Activated naive CD4-positive, alpha-beta T cell treated with Interleukin-2 at 50 U/mL for 16 hours (primary cell): ENCODE measurements at places on chromosomes 5 and 9.

DNA sequence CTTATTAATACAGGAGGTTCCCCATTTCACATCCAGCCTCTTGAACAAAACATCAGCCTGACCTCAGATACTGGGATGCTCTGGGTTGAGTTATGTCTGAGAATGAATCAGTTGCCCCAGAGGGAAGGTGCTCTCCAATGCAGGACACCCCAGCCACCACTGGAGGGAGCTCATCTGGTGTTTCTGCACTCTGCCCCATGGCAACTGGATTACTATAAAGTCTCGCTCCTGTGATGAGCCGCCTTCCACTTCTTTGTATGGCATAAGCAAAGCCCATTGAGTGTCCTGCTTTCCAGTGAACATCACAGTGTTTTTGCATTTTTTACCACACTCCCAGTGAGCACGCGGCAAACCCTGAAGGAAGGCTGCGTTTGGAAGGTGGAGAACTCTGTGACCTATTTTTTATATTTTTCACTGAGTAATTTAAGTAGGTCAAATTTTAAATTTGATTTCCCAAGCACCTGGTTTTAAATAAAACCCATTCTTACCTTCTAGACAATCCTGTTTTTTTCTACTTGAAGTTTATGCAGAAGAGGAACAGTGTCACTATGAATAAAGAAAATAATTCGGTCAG lies 176.9 kb upstream of the WWC1 start:
- peak; percentile 34 for DNase-seq

DNA sequence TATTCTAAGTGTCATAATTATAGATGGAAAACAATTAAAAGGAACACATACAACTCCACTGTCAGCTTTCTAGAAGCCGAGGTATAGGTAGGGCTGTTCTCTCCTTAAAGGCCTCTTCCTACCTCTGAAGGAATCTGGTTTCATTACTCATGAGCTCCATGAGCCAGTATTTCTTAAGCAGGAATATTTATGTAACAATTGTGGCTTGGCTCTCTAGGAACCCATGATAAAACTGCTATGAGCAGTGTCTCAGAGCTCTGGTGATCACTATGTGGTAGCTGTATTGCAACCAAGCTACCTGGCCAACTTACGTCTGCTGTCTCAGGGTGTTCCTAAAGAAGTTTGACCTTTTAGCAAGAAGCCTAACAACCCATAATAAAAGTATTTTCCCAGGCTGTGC lies 157.7 kb downstream of the CEP120 start:
- no peak for DNase-seq

DNA sequence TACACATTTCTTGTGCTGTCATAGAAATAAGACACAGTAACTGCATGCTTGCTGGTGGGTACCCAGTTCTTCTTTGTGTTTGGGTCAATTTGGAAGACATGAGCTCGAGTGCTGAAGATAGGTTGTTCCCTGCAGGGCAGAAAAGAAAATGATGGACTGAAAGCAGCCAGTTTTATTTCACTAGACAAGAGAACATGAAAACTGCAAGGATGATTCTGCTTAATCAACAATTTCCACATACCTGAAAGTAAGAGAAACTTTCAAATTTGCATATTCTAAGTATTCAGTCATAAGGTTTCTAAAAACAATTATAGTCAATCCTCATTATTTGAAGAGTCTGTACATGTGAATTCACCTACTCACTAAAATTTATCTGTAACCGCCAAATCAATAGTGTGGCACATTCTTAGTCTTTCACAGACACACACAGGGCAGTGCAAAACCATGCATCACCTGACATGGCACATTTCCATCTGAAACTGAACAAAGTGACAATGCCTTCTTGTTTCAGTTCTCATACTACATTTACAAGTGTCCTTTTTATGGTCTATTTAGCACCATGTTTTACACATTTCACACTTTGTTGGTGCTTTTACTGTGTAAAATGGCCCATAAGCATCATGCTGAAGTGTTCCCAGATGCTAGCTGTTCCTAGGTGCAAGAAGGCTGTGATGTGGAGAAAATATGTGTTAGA lies 56.9 kb downstream of the HOMER1 start:
- DNase-seq, result no peak

DNA sequence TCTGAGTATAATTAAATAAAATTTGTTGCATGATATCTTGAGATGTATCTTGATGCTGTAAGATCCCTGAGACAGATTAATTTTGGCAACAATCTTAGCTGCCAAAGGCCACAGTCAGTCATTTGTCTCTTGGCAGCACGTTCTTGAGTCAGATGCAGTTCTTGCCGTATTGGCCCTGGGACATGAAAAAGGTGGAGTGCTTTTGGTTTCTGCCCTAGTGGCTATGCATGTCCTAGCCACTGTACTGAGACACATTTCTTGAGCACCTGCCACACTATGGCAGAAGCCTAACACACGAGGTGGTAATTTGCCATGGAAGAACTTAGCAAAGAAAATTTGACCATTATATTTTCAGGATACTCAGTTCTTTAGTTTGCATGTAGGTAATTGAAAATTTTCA lies 45.0 kb upstream of the PHF2 start:
- no peak for DNase-seq

- DNase-seq, result no peak
Observed at GRCh38 chr5:160266044-160266443, 36.7 kb downstream of the FABP6 start.

DNA sequence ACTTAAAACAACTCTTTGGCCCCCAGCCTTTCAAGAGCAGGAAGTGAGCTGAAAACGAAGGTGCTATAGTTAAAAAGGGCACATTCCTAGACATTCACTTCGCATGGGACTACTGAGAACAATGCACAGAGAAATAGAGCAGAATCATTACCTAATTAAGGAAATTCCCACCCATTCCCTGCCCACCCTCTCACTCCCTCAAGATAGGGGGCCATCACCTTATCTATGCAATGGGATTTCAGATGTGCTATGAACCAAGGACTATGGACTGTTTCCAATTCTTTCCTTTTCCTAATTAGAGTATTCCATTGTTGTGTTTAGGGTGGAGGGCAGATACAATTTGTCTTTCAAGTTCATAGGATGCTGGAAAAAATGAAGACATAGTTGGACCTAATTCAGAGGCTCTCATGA lies 476.8 kb downstream of the CETN3 start:
- DNase-seq, result no peak

GRCh38 chr5:172837640-172838039 lies 3.6 kb downstream of the ERGIC1 start:
- DNase-seq, result no peak

DNA sequence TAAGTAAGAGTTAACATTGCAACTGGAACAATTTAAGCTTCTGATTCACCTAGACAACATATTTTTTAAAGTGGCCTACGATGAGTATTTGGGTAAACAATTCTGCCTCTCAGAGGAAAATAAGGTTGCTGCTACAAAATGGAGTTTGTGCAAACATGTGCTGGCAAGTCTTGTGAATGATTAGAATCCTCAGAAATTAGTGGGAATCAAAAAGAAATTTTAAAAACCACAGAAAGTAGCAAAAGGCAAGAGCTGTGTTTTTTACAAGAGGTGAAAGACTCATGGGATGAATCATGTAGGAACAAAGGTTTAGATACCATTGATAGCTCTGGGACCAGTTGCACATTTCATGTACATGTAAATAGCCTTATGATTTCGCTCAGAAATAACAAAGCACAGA lies 561.6 kb downstream of the TAF11L14 start:
- DNase-seq, result no peak

DNA sequence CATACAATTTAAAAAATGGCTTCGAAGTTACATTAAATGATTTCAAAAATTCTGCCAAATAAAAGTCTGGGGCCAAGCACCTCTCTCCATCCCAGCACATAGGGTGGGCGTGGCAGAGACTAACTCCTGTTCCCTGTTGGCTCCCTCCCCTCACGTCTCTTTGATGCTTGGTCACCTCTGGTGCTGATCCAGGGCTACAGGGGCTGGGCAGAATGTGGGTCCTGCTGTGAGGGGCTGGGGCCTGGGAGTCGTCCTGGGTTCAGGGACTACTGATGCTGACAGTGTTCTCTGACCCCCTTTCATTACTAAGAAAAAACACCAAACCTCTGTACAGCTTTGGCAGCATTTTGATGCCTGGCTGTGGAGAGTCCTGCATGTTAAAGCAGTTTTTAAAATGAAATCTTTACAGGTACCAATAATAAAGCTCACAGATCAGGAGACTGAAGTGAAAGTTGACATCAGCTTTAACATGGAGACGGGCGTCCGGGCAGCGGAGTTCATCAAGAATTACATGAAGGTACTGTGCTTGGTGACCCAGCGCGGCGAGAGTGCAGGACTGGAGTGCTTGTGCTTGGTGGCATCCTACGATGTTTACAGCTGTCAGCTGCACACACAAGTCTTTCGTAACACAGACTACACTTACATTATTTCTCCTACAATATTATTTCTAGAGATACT lies 29.0 kb downstream of the TENT4A start:
- DNase-seq, result no peak

DNA sequence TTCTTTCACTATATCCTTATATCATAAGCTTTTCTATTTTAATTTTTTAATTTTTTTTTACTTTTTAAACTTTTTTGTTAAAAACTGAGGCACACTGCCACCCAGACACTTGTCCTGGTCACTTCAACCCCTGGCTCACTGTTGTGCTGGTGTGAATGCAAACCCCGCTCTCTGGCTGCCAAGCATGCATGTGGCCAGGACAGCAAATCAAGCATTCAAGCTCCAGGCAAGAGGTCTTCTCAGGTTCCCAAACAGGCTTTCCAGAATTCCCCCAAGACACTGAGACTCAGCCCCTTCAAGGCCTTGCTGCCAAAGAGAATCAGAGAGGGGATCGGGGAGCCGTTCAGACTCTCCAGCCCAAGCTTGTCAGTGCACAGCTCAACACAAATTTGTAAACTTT lies 139.9 kb downstream of the FANCC start:
- DNase-seq, result no peak

GRCh38 chr5:42840269-42840668 lies 28.6 kb upstream of the SELENOP start:
- no peak for DNase-seq

- no peak for DNase-seq
Observed at GRCh38 chr5:106755066-106755465, 915.7 kb downstream of the EFNA5 start.

DNA sequence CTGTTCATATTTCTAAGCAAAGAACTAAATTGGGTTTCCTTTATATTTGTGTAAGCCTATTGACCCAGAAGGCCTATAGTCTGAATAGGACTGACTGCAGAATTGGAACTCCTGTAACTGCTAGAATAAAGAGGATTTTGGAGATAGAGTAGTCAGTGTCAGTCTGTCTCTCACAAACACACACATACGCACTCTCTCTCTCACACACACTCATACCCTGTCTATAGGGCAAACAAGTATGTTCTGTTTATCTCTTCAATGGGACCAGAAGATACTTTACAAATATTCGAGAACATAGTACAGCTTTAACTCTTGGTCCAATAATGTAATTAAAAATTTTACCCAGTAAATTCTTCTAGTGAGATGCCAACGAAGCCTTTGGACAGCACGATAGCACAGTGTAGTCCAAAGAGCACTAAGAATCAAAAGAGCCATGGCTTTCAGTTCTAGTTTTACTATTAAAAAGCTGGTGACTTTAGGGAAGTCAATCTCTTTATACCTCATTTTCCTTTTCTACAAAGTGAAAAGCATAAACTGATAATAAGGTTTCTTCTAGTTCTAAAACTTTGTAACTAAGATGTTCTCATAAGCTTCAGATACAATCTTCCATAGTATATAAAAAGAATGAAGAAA lies 19.3 kb downstream of the ABHD17B start:
- DNase-seq, result no peak

DNA sequence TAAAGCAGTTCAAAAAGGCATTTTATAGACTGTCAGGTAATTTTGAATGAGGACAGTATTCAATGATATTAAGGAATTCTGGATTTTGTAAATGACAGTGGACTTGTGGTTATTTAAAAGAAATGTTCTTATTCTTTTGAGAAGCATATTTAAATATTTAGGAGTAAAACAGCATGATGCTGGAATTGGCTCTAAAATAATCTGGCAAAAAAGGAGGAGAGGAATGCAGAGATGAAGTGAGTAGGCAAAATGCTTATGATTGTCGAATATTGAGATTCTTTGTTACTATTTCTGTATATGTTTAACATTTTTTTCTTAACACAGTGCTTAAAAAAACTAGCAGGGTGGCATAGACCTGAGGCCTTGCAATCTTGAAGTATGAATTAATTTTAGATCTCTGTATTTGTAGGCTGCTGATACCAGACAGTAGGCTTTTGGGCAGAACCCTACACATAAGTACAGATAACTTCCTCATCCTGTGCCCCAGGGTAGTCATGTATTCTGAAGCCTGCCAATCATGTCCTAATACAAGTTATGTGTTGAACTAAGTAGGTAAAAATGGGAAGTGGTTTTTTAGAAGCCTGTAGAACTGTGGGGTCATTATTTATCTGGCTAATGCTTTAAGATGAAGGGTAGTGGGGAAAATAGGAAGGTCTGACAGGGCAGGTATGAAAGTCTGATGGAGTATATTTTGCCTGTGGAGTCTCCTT lies 9.4 kb downstream of the CD180 start:
- DNase-seq, result no peak

DNA sequence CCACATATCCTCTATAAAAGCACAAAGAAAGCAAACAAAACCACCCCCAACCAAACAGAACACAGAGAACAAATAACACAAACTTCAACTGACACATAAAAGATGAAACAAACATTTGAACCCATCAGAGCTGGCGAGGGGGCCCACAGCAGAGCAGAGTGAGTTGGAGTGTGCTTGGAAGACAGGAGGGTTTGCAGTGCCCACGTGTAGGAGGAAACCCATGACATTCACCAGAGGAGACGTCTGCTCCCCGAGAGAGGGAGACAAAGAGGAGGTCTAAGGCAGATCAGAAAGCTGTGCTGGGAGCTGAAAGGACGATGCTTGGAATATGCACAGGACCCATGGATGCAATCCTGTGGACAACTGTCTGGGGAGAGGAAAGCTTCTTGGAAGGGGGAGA lies 27.0 kb downstream of the MRPL36 start:
- DNase-seq, result no peak

GRCh38 chr5:144503123-144503522 lies 332.4 kb downstream of the KCTD16 start:
- no peak for DNase-seq

DNA sequence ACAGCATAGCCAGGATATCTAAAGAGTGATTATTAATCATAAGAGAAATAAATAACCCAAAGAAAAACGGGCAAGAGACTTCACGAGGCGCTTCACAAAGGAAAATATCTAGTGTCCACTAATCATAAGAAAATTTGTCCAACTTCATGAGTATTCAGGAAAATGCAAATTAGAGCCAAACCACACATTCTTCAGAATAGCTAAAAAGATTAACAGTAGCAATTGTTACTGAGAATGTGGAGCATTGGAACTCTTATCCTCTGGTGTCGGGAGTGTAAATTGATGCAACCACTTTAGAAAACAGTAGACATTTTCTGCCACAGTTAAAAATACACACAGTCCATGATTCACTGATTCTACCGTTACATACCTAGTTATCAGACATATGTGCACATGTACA lies 145.7 kb downstream of the CWC27 start:
- DNase-seq, result no peak

- DNase-seq, result no peak
Observed at GRCh38 chr9:117757561-117758190, 53.5 kb downstream of the TLR4 start.
